ENCODE measurements at places on chromosomes 12 and 14.

GRCh38 chr12:22755629-22756028 lies 130.7 kb downstream of the ETNK1 start:
- DNase-seq: no peak

DNA sequence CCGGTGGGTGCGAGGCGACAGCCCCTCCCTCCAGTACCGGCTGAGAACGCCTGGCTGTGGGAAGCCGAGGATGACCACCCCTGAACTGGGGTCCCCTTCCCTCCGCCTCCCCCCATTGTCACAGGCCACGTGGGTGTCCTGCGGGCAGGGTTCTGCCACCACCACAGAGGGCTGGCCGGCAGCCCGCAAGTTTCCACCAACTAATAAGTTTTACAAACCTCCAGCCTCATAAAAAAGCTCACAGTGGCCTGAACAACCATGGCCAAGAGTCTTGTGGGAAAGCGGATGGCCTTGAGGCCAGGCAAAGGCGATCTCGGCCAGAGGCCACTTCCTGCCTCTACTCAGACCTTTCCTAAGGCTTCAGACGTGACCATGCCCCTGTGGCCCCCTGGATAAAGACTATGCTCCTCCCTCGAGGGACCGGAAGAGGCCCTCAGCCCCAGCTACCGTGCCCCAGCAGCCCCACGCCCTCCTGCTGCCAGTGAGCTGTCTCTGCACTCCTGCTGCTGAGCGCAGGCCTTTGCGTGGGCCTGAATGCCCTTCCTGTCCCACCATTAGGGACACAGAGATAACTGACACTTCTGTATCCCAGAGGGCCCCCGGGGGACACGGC lies 46.1 kb upstream of the DLK1 start:
- DNase-seq: no peak

- no peak for DNase-seq
Observed at GRCh38 chr14:76486251-76486743, 110.4 kb downstream of the ESRRB start.

GRCh38 chr12:31506515-31507306 lies 84.2 kb downstream of the DENND5B start:
- no peak for DNase-seq

DNA sequence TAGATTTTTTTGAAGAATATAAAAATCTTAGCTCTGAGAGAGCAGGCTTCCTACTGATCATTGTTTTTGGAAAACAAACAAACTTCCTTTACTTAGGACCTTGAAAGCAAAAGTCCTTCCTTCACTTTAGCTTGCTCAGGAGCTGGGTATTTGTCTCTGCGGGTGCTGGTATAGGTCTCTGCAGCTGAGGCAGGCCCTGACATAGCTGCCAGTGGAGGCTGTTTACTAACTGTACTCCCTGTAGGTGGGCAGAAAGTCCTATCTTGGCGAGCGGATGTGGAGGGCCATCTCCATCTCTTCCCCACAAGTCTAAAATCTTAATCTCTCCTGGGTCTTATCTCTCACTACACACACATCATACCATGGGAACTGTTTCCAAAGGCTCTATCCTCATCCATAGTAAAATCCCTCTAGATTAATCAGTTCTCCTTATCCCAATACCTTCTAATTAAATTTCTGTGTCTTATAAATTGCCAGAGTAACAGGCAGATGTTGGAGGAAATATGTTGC lies 4.1 kb upstream of the MIA2 start:
- no peak for DNase-seq

DNA sequence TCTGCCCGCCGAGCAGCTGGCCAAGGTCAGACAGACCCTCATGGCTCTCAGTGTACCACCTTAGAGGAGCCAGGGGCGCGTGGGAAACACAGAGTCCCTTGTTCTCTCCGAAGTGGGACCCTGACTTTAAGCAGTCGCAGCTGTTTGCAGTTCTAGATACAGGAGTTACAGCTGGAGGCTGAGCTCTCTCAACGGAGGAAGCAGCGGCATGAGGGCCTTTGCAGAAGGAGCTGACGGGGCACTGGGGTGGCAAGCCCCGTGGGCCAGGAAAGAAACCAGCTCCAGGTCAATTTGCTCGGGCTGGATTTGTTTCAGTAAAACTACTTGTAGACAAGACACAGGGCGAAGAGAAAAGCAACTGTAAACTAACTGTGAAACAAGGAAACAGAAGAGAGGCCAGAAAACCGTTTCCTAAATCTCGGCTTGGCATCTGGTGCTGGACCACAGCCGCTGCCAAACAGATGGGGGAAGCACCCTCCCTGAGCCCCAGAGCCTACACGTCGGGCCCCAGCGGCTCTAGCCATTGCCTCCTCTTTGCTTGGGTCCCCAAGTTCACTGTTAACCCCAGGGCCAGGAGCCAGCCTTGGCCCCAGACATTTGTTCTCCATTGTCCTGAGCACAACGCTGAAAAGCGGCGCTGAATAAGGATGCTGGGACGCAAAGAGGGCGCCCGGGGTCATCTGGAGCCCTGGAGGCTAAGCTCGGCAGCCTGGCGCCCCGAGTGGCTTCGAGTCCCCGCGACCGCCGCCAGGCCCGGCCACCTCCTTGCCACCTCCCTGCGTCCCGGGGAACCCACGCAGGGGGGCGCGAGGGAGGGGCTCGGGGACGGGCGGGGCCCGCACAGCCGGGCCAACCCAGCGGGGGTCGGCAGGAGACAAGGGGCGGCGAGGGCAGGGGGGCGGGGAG lies 914 bp upstream of the PACS2 start:
- DNase-seq: no peak

- DNase-seq: no peak
Observed at GRCh38 chr12:105705765-105706164, 375.3 kb downstream of the C12orf75 start.

DNA sequence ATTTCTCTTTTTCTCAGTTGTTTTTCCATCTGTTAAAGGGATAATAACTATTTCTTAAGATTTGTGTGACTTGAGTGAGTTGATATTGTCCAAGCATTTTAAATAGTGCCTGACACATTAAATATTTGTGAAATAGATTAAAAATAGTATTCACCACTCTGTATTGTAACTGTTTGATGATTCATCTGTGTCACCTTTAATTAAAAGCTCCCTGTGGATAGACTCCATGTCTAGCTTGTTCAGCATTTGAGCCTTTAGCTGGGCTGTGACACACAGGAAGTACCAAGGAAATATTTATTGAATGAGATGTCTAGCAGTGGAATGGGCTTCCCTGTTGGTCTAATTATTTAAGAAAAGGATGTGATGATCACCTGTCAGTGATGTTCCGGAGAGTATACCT lies 1.8 kb upstream of the GLIPR1L2 start:
- DNase-seq: no peak

DNA sequence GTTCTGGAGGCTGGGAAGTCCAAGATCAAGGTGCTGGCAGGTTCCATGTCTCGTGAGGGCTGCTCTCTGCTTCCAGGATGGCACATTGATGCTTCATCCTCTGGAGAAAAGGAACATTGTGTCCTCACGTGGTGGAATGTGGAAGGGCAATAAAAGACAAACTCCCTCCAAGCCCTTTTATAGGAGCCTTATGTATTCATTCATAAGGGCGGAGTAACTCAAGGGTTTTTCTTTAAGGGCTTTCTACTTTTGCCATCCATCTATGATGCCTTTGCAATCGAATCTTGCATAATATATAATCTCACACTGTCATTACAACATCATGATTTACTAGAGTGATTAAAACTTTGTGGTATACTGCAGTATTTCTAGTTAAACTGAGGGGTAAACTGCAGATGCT lies 132.7 kb upstream of the DDHD1 start:
- no peak for DNase-seq

DNA sequence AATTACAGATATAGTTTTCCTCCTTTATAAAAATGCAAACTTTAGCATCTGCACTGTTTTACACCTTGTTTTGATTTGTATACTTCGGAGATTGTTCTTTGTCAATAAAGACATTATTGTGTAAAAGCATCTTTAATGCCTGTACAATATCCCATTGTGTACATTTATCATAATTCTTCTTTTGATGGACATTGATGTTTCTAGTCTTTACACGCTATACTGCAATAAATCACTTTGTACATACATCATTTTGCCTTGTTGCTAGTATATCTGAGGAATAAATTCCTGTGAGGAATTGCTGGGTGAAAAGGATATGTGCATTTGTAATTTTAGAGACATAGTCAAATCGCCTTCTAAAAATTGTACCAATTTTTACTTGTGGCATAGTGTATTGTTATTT lies 30.4 kb downstream of the WDR20 start:
- DNase-seq: no peak

DNA sequence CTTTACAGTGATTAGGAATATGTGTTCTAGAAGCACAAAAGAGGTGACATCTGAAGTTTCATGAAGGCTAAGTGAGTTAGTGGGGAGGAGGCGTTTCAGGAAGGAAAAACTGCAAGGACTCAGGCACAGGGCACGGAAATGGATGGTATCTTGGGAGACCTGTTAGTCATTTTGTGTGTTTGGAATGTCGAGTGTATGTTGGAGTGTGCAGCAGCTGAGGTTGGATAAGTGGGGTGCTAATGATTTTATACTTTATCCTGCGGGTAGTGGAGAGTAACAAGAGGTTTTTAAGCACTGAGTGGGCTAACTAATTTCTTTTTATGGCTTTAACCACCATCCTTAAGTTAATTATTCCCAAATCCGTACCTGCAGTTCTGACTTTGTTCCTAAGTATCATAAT lies 571.5 kb upstream of the FBXO33 start:
- no peak for DNase-seq

- no peak for DNase-seq
Observed at GRCh38 chr14:50943261-50943942, 881 bp downstream of the PYGL start.

- no peak for DNase-seq
Observed at GRCh38 chr14:54343272-54344121, 53.3 kb upstream of the CDKN3 start.

DNA sequence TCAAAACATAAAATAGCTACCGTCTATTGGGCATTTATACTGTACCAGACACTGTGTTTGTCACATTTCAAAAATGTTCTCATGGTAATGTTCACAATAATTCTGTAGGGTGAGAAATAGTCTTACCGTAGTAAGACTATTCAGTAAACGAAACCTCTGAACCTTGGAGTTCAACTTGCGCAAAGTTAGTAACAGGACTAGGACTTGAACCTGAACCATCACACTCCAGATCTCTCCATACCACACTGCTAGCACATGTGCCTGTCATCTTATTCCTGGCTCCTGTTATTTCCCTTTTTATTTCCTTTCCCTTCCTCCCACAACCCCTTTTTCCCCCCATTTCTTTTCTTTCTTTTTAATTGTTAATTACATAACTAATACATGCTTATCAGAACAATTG lies 65.4 kb downstream of the PLEKHA5 start:
- DNase-seq: no peak

DNA sequence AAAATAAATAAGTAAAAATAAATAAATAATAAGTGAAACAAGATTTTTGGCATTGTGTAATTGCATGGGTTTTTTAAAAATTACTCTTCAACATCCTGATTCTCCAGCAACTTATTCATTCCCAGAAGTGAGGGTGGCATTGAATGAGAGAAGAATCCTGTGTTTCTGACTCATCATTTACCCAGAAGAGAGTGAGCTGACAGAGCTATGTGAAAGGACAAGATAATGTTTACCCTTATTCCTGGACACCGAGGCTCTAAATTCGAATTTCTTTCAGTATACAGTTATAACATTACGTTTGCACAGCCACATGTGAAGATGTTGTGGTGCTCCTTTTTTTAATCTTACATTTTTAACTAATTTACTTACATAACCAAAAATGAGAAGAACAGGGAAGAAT lies 36.4 kb downstream of the BBS10 start:
- no peak for DNase-seq

- DNase-seq: no peak
Observed at GRCh38 chr12:115584156-115584555, 693.3 kb downstream of the MED13L start.

- no peak for DNase-seq
Observed at GRCh38 chr12:121953117-121953692, 34.8 kb downstream of the CFAP251 start.

- no peak for DNase-seq
Observed at GRCh38 chr14:95481391-95482022, 34.9 kb downstream of the SYNE3 start.
